ENCODE measurements at places on chromosomes 7 and 10.
A peak's percentile ranks its signal among the peaks of the same experiment; 100 is the strongest.

DNA sequence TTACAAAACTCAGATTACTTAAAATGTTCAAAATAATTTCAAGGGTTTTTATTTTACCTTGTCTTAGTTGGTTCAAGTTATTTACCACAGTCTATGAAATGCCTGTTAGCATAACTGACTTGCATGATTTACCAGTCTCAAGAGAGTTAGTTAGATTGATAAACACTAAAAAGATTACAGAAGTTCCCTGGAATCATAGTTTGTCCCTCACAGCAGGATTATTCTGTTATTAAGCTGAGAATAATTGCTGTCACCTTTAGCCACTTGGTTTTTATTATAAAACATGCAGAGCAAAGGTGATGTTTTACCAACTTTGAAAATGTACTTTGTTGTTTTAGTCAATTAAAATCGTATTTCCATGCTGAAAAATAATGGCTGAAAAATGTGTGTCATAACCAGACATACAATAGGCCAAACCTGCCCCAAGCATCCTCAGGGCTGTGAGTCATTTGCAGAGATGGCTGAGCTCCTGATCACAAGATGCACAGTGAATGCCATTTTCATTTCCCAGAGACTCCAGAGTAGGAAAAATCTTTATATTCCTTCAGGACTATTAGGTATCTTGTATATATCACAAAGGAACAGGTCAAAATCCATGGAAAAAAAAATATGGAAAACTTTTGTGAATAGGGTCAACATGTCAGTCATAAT is 87.8 kb upstream of the DKK1 start:
- peak; percentile 51 for DNase-seq

GRCh38 chr10:124032971-124033886 is 60.2 kb downstream of the CHST15 start:
- DNase-seq = no peak

- no peak for DNase-seq
Measured at GRCh38 chr10:58431903-58432302, 46.7 kb downstream of the TFAM start.

GRCh38 chr10:31668326-31668725 is 260.3 kb downstream of the ARHGAP12 start:
- no peak for DNase-seq

- no peak for DNase-seq
Measured at GRCh38 chr7:17913250-17913649, 27.0 kb downstream of the SNX13 start.

- DNase-seq = no peak
Measured at GRCh38 chr10:57638411-57638810, 629.3 kb downstream of the IPMK start.

GRCh38 chr7:121160150-121161008 is 168.4 kb upstream of the WNT16 start:
- DNase-seq = no peak

DNA sequence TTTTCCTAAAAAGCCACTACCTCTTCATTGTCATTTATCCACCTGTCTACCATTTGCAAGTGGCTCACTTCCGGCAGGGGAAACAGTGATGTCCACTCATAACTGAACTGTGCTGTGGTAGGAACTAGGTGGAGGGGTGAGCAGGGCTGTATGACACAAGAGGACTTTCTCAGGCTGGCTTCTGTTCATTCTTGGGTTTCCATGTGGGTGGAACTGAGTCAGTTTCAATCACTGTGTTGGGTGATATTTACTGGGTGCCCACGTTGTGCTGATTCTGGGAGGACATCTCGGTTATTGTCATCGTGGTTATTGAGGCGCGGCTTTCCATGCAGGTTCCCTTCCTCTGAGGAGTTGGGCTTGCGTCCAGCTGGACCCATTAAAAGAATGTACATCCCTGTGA is 38.8 kb downstream of the RAMP3 start:
- no peak for DNase-seq

DNA sequence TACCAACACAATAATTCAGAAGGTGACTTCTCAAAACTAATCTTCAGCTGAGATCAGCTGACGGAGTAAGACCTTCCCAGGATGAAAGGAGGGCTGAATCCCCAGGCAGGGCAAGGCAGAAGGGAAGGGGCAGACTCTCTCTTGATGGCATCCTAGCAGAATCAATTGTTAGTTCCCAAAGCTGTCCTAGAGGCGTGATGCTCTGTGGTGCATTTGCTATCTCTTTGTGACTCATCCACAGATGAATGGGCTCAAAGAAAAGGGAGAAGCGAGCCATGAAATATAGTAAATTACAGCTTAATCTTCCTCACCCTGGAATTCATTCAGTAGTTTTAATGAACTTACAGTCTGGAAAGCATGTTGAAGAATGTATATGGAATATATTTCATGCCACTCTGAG is 37.2 kb downstream of the PDE1C start:
- DNase-seq = no peak

GRCh38 chr10:97428572-97428981 is 2.6 kb downstream of the PGAM1 start:
- no peak for DNase-seq

GRCh38 chr7:140219672-140220524 is 43.1 kb upstream of the KDM7A start:
- no peak for DNase-seq

- DNase-seq = no peak
Measured at GRCh38 chr7:138546829-138547228, 86.8 kb downstream of the TRIM24 start.

GRCh38 chr10:129971381-129972144 is 7.5 kb upstream of the EBF3 start:
- peak; percentile 72 for DNase-seq

- no peak for DNase-seq
Measured at GRCh38 chr7:20783700-20784387, 2.8 kb downstream of the SP8 start.

- DNase-seq = no peak
Measured at GRCh38 chr10:97270523-97271154, 21.8 kb downstream of the ARHGAP19 start.

DNA sequence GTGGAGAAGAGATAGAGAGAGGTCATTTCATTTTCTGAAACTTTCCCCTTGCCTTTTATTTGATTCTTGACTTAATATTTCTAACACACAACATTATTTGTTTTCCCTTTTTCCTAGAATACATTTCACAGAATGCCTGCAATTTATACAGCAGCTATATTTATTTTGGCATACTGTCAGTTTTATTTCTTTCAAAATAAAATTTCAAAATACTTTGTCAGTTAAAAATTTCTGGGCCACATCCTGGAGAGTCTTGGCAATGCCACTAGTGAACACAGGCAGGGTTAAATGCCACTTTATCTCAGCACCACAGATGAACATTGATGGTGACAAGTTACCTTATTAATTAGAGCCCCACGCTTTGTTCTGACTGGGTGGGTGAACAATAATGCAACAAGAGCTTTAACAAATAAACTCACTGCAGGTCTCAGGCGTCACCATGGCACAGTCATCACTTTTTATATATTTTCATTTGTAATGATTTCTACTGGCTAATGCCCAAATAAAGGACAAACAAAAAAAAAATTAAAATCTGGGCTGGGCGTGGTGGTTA is 494.0 kb downstream of the KIF20B start:
- DNase-seq = no peak

- DNase-seq = peak; percentile 4
Measured at GRCh38 chr7:53744403-53744760, 708.9 kb downstream of the POM121L12 start.

- DNase-seq = no peak
Measured at GRCh38 chr7:11195502-11195901, 221.8 kb downstream of the PHF14 start.

GRCh38 chr7:18532813-18533212 is 37.3 kb downstream of the HDAC9 start:
- no peak for DNase-seq

GRCh38 chr7:137937202-137937560 is 64.7 kb downstream of the CREB3L2 start:
- DNase-seq = no peak

GRCh38 chr7:16028103-16028502 is 341.6 kb upstream of the MEOX2 start:
- no peak for DNase-seq

DNA sequence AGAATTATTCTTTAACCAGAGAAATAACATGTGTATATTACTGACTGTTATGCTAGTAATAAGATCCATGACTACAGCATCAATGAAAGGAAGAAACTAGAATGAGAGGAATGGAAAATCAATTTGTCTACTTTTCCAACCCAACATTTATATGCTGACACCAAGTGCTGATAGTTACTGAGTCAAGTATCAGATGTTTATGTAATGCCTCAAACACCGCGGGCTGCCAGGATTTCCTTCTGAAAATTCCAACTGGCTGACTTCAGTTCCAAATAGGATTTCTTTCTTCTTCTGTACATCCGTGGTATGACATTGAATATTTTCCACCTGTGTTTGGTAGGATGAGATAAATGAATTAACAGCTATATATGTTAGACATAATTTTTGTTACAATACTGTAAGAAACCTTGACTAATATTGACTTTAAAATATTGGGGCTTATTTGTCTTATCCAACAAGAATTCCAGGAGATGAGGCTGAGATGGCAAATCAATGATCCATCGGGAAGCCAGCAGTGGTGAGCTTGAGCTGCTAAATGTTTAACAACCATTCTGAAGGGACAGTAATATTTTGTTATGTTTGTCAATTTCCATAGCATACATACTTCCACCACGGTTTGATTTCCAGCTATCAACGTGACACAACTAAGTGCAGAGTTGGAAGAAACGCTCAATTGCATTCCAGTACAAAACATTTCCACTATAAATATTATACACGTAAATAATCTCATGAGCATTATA is 435.2 kb upstream of the AUTS2 start:
- DNase-seq = no peak

- DNase-seq = no peak
Measured at GRCh38 chr7:68868978-68869377, 729.3 kb upstream of the AUTS2 start.

Measured in RWPE1 (cell line).